ENCODE measurements at places on chromosomes 1 and 21.

DNA sequence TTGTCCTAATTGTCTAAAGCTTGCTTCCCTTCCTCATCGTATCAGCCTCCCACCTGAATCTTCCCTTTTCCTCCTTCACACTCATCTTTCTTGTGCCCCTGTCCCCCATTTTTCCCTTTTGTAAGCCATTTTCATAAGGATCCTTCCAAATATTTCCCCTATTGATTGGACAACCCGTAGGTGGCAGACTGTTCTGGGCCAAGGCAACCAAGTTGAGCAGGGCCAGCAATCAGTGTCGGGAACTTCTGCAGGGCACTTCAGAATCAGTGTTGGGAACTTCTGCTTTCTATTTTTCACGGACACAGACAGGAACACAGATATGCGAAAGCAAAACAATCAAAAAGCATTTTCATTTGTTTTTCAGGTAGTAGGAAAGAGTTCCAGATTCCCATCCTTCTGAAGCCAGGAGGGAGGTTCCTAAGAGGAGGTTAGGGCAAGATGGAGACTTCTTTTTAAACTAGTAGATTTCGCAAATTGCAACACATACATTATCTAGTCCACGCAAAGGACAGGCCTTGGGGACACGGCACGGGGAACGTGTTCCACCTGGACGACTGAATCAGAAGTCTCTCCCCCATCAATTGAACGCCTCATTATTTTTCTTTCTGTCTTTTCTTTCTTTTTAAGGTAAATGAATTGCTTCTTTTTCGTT is 691 bp upstream of the MPZL1 start:
- peak; percentile 68 for DNase-seq

- DNase-seq = no peak
These were observed 36.6 kb downstream of the ELF3 start for GRCh38 chr1:202046748-202047708.

- no peak for DNase-seq
These were observed 19.8 kb downstream of the PRKCZ start for GRCh38 chr1:2070016-2070415.

GRCh38 chr1:205071028-205071409 is 13.2 kb downstream of the TMEM81 start:
- no peak for DNase-seq

GRCh38 chr1:3031401-3032221 is 10.3 kb downstream of the ACTRT2 start:
- DNase-seq = no peak

- no peak for DNase-seq
These were observed 172.3 kb upstream of the ARHGEF16 start for GRCh38 chr1:3282186-3282585.

- DNase-seq = no peak
These were observed 685 bp upstream of the RIPPLY3 start for GRCh38 chr21:37005548-37006485.

GRCh38 chr1:238778113-238778512 is 608.3 kb upstream of the CHRM3 start:
- DNase-seq = no peak

Data from hematopoietic multipotent progenitor cell treated with erythropoietin and hydrocortisone succinate and interleukin-3 and kit ligand, for 4 days (in vitro differentiated cells).